ENCODE measurements at places on chromosomes 7 and 10.
A peak's percentile ranks its signal among the peaks of the same experiment; 100 is the strongest.

DNA sequence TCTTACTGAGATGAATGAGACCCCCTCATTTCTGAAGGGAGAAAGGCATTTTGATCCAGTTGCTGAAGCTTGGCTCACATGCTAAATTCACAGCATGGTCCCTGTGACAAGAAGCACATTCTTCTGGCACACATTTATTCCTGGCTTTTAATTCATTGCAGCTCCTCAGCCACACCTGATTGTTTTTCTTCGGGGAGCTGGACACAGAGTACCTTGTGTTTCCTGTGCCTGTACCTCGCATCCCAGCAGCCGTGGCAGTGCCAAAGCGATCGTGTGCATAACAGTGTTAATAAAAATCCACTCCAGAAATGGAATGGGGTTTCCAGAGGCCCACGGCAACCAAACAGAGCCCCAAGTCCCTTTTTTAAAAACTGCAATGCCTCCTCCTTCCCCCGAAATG, 615.3 kb upstream of the MGMT start:
- no peak for DNase-seq

GRCh38 chr7:27104341-27105058, 2.0 kb upstream of the HOXA2 start:
- no peak for DNase-seq

DNA sequence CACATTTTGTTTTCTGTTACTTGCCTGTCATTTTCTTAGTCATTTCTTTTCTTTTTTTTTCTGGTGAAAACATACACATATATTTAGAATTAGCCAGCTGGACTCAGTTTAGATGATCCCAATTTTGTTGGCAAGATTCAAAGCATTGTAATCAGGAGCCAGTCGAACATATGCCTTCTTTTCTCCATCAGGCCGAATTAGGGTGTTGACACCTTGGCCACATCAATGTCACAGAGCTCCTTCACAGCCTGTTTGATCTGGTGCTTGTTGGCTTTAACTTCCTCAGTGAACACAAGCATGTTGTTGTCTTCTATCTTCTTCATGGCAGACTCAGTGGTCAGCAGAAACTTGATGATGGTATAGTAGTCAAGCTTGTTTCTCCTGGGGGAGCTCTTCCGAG, 32.6 kb downstream of the PHF14 start:
- peak; percentile 13 for DNase-seq

DNA sequence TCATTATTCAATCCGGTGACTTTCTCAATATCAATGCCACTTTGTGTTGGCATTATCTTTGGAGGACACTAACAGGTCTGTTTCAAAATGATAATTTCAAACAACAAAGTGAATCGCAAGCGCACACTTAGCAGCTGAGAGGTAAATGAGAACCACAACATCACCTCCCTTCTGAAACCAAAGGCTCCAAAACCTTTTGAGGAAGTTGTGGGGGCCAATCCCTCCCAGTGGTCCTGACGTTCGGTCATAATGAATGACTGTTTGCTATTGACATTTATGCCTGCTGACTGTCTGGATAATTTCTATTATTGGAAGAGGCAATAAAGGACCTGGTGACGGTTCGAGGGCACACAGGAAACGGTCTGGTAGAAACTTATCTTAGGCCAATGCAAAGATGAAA, 1.8 kb downstream of the ADARB2 start:
- no peak for DNase-seq

DNA sequence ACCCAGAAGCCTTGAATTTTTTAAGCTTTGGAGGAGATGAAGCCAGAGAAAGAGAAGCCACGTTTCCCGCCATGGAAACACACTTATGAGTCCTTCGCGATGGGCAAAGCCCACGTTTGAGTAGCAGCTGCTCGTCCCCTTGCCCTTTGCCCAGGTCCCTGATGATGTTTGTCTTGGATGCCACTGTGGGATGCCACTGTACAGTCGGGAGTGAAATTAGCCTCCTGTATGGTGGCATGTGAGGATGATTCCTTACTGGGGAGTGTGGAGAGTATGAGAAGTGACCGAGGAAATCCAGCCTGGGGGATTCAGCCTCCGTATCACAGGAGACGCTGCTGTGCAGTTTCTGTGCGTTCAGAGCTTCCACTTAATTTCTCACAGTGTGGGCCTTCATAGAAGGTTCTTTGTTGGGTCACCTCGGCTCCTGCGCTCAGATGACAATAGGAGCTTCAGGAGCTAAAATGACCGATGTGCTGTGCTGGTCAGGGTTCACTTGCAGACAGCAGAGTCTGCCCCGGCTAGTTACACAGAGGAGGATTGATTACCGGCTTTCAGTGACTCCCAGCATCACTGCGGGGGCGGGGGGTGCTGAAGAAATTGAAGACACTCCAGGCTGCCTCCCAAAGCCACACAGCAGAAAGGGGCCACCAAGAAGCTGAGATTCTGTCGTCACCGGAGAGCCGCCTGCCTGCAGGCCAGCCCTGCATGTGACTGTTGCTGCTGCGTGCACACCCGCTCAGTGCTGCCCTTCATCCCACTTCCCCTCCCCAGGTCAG, 122.1 kb upstream of the SFMBT2 start:
- DNase-seq: no peak

DNA sequence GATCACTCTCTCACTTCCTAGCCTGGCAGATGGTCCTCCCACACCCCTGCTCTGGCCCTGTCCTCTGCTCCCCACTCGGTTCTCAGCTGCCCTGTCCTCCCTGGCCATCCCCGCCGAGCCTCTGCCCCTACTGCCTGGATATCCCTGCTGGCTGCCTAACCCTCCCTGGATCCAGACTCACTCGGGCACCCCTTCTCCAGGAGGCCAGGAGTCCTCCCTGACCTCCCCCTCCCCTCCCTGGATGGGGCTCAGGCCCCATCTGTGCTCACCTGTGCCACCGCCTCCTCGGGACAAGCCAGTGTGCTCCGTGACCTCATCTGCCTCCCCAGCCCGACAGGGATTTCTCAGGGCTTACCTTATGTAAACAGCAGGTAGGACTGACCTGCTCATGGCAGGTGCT, 406.1 kb downstream of the TCERG1L start:
- DNase-seq: no peak
